Placental epithelial cell (primary cell): ENCODE measurements at places on chromosomes 7 and 10. TPM values are rescaled to one million over a fixed set of nuclear protein-coding genes. Genes with fewer than 3 reads are reported as not detected.

CADPS2 gene
- total RNA-seq: 70.1 and 484 TPM in 2 replicates

OGDHL gene
- total RNA-seq: 0.39 and 0.98 TPM in 2 replicates

RPEL1 gene
- total RNA-seq: not detected in 2 replicates

SPDYE2 gene
- not detected in 2 replicates for total RNA-seq

RADIL gene
- under 0.01 TPM in 1 of 2 replicates, not detected in the other for total RNA-seq

CACUL1 gene
- total RNA-seq: 49.5 and 53.9 TPM in 2 replicates

SKIDA1 gene
- 7.5 and 14.4 TPM in 2 replicates for total RNA-seq

WDR86 gene
- total RNA-seq: 13.7 TPM in 1 of 2 replicates, not detected in the other

PALD1 gene
- not detected in 2 replicates for total RNA-seq

DKK1 gene
- total RNA-seq: 40.0 and 175 TPM in 2 replicates

HSPA12A gene
- 1.7 and 4.3 TPM in 2 replicates for total RNA-seq

DENND2A gene
- total RNA-seq: 12.7 and 26.3 TPM in 2 replicates

CALHM3 gene
- 0.22 and 0.39 TPM in 2 replicates for total RNA-seq

PIP gene
- total RNA-seq: not detected in 2 replicates

TUBGCP2 gene
- total RNA-seq: 54.2 and 72.9 TPM in 2 replicates

SEMA3D gene
- not detected in 2 replicates for total RNA-seq

OR2A1 gene
- total RNA-seq: not detected in 2 replicates

NYAP1 gene
- total RNA-seq: 0.87 and 2.0 TPM in 2 replicates

DDC gene
- total RNA-seq: not detected in 2 replicates

SPRN gene
- not detected in 2 replicates for total RNA-seq

TEX47 gene
- total RNA-seq: not detected in 2 replicates

ADAP1 gene
- 1.6 and 2.0 TPM in 2 replicates for total RNA-seq

TPK1 gene
- 1.4 and 2.7 TPM in 2 replicates for total RNA-seq
